Fibroblast of lung (primary cell): ENCODE measurements at places on chromosomes 5 and 9.

GRCh38 chr9:21097817-21098216, 20.1 kb upstream of the IFNB1 start:
- DNase-seq, result no peak

DNA sequence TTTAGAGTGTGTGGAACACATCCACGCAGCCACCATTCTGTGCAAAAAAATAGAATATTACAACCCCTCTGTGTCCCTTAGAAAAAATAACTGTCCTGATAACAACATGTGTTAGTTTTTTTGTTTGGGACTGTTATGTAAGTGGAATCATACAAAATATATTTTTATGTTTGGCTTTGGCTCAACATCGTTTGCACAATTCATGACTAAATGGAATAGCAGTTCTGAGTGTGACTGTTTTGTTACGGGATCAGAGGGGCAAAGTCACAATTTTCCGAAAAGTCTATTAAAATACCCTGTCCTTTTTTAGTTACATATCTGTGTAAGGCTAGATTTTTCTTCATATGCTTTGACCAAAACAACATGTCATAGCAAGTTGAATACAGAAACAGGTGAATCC, 12.8 kb downstream of the MTREX start:
- no peak for DNase-seq

DNA sequence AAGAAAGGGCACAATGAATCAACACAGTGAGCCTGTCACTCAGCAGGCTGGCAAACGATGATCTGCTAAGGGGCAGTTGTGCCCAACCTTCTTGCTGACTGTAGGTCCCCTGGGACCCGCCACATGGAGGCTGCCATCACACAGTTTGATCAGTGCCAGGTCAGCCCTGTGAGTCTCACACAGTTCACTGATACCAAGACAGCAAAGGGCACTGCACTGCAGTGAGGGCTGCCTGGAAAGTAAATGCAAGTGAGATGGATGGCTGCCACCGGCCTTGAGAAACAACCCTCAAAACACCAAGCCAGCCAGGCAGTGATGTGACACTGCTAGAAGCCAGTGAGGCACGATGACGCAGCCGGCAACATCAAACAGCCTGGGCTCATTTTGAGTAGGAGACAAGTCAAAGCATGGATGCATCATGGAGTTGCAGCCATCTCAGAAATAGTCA, 30.3 kb downstream of the FOXD1 start:
- DNase-seq, result no peak

GRCh38 chr9:82957529-82958379, 105.2 kb downstream of the RASEF start:
- DNase-seq, result no peak

DNA sequence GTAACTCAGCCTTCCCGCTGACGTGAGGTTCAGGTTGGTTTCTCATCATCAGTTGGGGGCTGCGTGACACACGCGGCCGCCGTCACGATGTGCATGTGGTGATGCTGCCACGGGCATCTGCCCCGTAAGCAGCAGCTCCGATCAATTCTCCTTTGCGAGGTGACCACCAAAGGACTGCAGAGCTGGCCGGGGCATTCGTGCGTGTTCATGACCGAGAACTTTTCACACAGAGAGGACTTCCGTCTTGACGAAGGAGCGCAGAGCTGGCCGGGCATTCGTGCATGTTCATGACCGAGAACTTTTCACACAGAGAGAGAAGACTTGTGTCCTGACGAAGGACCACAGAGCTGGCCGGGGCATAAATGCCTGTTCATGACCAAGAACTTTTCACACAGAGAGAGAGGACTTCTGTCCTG, 3.8 kb upstream of the LCN1 start:
- DNase-seq, result no peak

GRCh38 chr5:69285448-69286116, 47.0 kb downstream of the CCDC125 start:
- peak; percentile 24 for DNase-seq

- no peak for DNase-seq
Measured at GRCh38 chr5:172540099-172540870, 86.0 kb upstream of the SH3PXD2B start.

DNA sequence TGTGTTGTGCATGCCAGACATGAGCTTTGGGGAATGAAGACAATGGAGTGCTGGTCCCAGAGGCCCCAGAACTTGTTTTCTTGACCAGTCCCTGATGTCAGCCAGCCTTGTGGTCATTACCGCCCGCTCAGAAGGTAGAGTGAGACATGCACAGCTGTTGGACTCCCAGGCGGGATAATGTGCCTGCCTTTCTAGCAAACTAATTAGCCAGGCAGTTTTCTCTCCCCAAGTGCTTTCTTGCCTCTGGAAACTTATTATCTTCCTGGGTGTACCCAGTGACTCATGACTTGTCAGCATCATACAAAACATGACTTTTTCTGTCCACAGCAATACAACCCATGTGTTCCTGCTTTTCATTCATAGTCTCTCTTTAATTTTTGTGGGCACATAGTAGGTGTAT, 131.1 kb downstream of the RMI1 start:
- DNase-seq, result peak; percentile 13

- no peak for DNase-seq
Measured at GRCh38 chr5:132748522-132749000, 1.3 kb downstream of the CCNI2 start.

GRCh38 chr9:19511694-19512093, 102.9 kb downstream of the ACER2 start:
- no peak for DNase-seq

GRCh38 chr5:87411586-87411972, 1.2 kb downstream of the CCNH start:
- DNase-seq, result peak; percentile 36

DNA sequence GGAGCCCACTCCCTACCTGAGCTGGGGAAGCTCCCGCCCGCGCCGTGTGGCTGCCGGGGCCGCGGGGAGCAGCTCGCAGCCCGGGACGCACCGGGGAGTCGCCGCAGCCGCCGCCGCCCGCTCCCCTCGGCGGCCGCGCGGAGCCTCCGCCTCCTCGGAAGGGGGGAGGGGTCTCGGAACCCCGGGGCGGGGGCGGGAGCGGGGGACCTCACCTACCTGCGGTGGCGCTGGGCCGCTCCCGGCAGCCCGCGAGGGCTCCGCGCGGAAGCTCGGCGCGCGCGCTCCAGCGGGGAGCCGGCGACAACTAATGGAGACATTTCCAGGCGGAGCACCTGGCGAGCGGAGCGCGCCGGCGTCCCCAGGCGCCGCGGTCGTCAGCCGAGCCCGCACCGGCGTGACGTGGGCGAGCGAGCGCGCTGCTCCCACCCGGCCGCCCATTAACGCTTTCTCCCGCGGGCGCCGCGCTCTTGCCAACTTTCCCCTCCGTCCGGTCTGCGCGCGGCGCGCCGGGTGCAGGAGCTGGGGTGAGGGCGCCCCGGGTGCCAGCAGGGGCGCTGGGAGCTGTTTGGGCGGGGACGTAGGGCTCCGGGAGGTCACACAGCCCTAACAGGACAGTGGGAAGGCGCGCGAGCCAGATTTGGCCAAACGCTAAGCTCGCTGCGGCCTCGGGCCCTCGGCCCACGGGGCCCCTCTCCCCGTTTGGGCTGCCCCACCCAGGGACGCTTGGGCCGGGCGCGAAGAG, 4.3 kb upstream of the IRX4 start:
- DNase-seq, result no peak
